ENCODE measurements at places on chromosomes 2 and 18. TPM values are rescaled to one million over a fixed set of nuclear protein-coding genes. Genes with fewer than 3 reads are reported as not detected.
A peak's percentile ranks its signal among the peaks of the same experiment; 100 is the strongest.

DNA sequence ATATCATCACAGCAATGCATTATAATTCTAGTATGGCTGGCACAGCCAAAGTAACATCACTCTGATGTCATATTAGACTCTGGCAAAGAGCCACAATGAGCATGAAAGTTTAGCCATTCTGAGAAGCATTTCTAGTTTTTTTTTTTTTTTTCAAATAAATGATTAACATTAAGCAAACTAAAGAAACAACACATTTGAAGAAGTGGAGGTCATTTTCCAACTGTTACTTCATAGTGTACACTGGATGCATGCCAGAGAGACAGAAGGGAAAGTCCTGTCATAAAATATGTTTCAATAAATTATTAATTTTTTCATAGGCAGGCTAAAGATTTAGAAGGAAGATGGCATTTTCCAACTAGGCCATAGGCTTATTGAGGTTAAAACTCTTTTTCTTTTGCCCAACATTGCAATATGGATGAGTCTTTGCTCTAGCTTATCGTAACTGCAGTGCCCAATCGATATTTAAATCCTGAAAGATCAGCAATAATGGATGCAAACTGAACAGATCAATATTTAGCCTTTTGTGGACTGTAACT, 1630.4 kb upstream of the ACVR2A start:
- no peak for DNase-seq

DNA sequence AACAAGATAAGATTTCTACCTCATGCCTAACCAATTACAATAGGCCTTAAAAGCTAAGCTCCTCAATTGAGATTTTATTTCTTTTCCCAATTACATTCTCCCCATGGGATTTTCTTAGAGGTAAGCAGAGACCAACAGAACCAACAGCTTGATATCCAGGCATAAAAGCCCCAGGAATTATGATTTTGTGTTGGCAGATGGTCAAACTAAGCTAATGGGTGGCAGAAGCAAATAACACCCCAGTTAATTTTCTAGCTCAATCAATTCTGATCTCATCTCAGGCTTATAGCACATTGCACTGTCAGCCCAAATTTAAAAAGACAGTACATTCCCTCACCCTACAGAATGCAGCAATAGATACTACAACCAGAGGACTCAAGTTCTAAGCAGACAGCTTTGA, 156.4 kb downstream of the NRXN1 start:
- DNase-seq: no peak

GRCh38 chr2:9799729-9800632, 43.3 kb upstream of the TAF1B start:
- peak; percentile 82 for DNase-seq

DNA sequence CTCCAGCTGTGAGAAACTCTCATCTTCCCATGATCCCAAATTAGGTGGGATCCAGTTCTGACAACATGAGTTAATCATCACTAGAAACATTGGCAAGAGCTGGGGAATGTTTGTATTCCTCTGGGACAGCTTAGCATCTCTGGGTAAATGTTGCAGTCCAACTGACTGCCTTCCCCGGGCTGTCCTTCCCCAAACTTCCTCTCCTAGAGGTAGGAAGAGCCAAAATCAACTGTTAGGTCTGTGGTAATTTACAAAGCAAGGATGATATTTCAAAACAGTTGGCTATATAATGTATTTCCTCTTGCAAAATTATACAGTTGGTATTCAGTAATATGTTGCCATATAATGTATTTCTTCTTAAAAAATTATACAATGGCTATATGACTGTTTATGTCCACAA, 148.5 kb downstream of the MGAT5 start:
- no peak for DNase-seq

The SCN3A gene
- total RNA-seq: 27.0 TPM
